Naive thymus-derived CD8-positive, alpha-beta T cell (primary cell): ENCODE measurements at places on chromosomes 2 and 18.

DNA sequence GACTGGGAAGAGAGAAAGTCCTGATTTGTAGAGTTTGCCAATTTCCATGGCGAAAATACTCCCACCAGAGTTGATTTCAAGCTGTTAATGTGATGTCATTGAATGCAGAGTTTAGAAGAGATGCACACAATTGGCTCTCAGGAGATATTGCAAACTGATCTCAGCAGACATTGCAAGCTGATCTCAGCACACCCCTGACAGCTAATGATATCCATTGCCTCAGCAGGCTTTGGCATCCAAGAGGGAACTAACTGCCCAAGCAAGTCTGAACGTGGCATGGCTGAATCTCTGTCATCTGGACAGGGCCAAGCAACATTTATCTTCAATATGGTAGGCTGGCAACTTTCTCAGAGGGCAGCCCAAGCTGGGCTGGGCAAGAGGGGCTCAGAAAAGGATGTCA lies 78.4 kb upstream of the CYP1B1 start:
- no peak for DNase-seq

DNA sequence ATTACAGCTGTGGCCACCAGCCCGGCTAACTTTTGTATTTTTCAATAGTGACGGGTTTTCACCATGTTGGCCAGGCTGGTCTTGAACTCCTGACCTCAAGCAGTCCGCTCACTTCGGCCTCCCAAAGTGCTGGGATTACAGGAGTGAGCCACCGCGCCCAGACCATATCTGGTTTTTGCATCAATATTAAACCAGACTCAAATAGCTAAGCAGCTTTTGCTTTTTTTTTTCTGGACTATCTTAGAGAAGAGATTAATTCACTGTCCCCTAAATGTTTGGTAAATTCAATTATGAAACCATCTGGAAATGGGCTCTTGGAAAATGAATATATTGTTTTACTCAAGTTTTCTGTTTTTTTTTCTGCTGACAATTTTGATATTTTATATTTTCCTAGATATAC lies 183.7 kb downstream of the DOK6 start:
- DNase-seq: no peak

DNA sequence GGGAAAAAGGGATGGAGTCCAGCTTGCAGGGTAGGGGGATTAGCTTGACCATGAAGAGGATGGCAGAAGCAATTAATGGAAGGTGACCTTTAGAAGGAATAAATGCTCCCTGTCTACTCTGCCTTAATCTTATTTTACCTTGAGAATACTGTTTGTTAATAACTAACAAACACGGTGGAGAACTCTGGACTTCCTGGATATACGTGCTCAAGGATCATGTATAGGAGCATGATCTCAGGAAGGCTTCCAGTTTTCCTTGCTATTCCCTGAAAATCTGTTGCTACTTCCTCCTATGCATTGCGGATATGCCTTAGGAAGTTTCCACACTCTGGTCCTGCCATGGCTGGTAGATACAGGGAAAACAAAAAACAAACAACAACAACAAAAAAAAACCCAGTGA lies 44.8 kb upstream of the BCL11A start:
- no peak for DNase-seq

GRCh38 chr18:11859903-11860407 lies 8.7 kb downstream of the CHMP1B start:
- DNase-seq: no peak

DNA sequence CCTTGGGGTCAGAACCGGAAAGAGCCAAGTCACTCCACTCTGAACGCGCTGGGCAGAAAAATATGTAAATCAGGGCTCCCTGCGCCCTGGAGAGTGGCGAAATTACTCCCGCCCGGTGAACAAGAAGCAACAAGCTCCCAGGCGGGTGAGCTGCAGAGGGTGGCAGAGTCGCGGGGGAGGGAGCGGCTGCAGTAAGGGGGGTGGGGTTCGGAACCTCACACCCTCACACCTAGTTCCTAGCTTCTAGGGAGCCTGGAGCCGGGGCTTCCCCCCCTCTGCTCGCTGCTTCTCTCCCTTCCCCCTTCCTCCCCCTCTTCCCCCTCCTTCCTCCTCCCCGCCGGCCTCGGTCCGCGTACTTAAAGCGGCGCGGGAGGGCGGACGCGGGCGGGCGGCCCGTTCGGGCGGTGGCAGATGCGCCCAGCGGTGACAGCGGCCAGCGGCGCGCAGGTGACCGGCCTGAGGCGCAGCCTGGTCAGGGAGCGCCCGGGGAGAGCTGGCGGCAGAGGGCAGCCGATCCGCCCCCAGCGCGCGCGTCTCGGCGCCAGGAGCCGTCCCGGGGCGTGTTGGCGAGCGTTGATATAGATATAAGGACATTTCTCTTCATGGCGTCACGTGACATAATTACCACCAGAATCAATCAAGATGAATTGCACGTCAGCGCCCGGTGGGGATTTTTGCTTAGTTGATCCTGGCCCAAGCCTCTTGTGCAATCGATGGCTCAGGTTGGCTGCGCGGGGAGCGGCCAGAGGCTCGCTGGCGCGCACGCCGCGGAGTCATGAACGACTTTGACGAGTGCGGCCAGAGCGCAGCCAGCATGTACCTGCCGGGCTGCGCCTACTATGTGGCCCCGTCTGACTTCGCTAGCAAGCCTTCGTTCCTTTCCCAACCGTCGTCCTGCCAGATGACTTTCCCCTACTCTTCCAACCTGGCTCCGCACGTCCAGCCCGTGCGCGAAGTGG lies at the start of gene HOXD11:
Gene HOXD11, plus strand, starts transcription at position 700 of the 959 bp plus-strand sequence. Its CDS starts 76 bp downstream, at position 776.
- no peak for DNase-seq

DNA sequence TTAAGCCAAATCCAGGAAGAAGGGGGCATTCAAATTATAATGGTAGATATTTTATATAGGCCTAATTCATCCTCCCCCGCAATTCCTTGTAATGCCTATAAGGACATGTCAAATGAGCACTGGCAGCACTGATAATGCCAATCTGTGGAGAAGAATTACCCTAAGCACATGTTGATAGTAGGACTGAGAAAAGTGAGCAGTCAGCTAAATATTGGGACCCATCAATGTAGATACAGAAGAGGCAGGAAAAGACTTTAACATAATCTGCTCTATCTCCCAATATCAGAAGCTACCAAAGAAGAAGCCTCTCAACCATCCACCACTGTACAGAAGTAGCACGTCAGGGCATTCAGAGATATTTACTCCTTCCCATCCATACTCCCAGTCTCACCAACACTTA lies 101.3 kb upstream of the REG3A start:
- no peak for DNase-seq

- DNase-seq: no peak
Observed at GRCh38 chr2:54728669-54729120, 5.2 kb downstream of the EML6 start.

DNA sequence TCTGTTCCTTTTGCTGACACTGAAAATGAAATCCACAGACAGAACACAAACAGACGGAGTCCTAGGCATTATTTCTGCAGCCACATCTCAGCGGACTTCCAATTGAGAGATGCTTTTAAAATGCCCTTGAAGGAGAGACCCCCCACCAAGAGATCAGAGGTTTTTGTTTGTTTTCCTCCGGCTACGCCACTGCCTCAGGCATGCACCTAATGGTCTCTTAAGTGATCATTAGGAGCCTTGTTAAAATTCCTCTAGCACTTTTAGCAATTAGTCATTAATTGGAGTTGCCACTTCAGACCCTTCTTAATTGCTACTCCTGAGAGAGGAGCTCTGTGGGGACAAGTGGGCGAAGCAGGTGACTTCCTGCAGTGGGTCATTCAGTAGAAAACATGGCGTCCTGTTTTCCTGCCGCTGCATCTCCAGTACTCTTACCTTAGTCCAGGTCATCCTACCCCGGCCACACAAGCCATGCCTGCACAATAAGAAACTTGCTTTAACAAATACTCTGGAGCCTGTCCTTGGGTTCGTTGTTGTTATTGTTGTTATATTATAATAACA lies 257.7 kb upstream of the CHAC2 start:
- DNase-seq: no peak

DNA sequence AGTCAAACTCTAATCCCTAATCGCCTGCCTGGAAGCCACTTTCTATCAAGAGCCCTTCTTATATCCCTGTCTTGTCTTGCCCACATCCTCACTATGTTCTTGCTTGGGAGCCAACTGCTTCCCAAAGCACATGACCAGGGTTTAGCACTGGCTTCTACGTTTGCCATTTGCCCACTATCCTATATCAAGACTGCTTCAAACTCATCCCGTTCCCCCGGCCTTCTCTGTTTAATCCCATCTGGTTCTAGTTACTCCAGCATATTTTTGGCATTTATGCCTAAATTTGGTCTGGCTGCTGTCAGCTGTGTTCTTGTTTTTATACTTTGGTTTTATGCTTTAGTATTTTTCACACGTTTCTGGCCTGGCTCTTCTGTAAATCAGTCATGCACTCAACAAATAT lies 40.2 kb downstream of the POLR1A start:
- DNase-seq: no peak

- no peak for DNase-seq
Observed at GRCh38 chr2:20414806-20415205, 32.1 kb upstream of the RHOB start.

- no peak for DNase-seq
Observed at GRCh38 chr18:21262979-21263378, 20.9 kb downstream of the GREB1L start.

DNA sequence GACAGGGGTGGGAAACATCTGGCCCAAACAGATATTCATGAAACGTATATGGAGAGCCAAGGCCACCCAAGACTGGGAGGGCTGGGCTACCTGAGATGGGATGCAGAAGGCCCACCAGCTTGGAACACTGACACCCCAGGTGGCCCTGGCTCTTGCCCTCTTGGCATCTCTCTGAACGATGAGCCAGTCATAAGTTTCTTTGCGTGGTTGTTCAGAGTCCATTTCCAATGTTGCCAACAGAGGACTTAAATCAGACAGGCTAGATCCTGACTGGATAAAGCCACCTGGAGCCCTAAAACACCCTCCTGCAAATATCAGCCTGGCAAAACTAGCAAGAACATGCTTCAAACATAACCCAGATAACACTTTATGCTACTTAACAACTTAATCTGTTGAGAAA lies 42.6 kb downstream of the LPIN2 start:
- no peak for DNase-seq

GRCh38 chr2:46118656-46119371 lies 178.4 kb upstream of the EPAS1 start:
- no peak for DNase-seq

GRCh38 chr2:13495051-13495450 lies 778.3 kb downstream of the TRIB2 start:
- no peak for DNase-seq

GRCh38 chr18:58674863-58675472 lies 3.7 kb downstream of the MALT1 start:
- DNase-seq: no peak

GRCh38 chr18:74242438-74243096 lies 49.2 kb downstream of the CYB5A start:
- DNase-seq: no peak

GRCh38 chr2:157479081-157480027 lies 35.5 kb upstream of the CYTIP start:
- DNase-seq: no peak
